Small intestine (tissue), 16 donors: ENCODE measurements at places on chromosomes 11 and 22. TPM values are rescaled to one million over a fixed set of nuclear protein-coding genes. Genes with fewer than 3 reads are reported as not detected.

DNA sequence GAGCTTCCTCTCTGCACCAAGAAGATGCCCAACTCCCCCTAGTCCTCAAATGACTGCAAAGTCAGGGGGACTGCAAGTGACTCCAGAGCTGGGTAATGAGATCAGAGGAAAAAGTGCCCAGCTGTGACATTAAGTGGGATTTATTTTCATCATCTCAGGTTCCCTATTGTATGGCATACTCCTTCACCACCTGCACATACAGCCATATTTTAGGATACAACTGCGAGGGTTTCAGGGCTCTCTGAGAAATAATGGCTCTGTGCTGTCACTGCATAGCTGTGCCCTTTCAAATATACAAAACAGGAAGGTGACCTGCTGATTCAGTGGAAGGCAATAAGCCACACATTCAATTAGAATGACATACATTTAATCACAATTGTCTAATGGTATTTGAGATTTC is 45.6 kb upstream of the PLET1 start:
- no peaks in the 10 kb centered on the region for H3K27me3 ChIP-seq
- H3K4me3 ChIP-seq, result no peak overlapping the region
- DNase-seq, result no peak

DNA sequence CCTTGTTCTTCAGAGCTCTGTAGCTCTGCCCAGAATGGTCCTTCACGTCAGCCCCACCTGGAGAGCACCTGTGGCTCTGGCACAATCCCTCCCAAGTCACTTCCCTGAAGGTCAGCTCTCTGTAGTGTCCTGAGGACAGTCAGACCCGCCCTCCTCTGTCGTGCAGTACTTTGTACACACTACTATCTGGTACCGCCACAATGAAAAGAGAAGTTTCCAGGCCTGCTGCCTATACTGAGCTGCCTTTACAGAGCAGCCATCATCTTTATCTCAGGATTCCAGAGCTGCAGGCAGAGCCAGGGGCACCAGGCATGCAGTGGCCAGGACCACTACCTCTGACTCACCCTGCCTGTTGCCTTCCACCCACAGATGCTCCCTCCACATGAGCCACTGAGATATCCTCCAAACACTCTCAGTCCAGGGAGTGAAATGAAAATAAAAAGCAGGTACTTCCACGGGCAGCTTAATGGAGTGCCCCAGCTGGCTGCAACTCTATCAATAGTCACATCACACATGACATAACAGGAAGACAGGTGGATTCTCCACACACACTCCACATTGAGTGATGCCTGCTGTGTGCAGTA is 7.3 kb downstream of the PACSIN2 start:
- H3K4me3 ChIP-seq, result no peak overlapping the region
- peak overlapping the region; percentile 56 for H3K27ac ChIP-seq
- H3K4me1 ChIP-seq, result peaks cover 39% of the 10 kb centered on the region
- H3K27me3 ChIP-seq, result no peaks in the 10 kb centered on the region
- H3K36me3 ChIP-seq, result no peaks in the 10 kb centered on the region

DNA sequence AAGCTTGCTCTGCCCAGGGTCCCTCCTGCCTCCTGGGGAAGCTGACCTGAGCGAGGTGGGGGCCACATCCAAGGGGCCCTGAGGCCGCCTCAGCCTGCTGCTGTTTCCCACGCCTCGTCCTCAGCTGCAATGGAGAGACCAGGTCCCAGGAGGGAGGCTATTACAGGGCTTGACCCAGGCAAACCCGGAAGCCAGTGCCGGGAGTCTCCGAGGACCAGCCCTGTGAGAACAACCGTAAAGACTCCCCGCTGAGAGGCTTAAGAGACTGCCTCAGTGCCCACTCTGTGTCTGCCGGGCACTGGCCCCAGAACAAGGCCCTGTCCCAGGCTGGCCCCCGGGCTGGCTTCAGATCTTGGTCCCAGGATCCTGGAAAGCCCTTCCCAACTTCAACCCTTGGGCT is 124.3 kb upstream of the FGF3 start:
- H3K4me1 ChIP-seq, result no peaks in the 10 kb centered on the region
- no peaks in the 10 kb centered on the region for H3K36me3 ChIP-seq
- H3K27me3 ChIP-seq, result no peaks in the 10 kb centered on the region
- no peak overlapping the region for H3K4me3 ChIP-seq

The MMP13 gene
- 0.32 TPM for polyA plus RNA-seq

The KLHL22 gene
- 10.3 TPM for polyA plus RNA-seq
